ENCODE measurements at places on chromosomes 1 and 21. TPM values are rescaled to one million over a fixed set of nuclear protein-coding genes. Genes with fewer than 3 reads are reported as not detected.

The BNIPL gene
- 492 TPM for total RNA-seq

The TNNI3K gene
- 0.76 TPM for total RNA-seq

DNA sequence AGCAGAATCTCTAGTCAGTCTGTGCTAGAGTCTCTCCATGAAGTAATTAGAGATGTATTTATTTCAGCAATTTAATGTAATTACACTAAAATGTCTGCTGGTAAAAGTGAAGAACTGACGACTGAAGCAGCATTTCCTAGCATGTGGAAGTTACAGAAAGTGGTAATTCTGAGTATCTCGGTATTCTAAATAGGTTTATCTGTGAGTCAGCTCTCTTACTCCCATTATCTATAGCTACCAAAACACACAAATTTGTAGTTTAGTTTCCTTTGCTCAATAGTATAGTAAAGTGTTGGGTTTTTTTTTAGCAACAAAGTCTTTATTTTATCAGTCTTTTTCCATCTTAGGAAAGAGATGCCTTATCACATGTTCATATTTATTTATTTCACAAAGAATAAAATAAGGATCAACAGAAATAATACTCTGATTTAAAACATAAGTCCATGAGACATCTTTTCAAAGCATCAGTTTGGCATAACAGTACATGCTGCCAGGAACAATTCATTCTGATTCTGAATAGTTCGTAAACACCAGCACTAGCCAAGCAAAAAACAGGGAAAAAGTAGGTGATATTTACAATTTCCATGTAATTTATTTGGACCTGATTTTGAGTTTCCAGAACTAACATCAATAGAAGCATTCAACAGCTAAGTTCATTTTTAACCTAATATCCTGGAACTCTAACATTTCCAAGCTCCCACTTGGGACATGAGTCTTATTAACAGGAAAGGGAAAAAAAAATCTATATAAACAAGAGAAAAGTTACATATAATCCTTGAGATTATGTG lies 76.3 kb downstream of the KCNT2 start:
- H3K4me1 ChIP-seq: no peaks in the 10 kb centered on the region
- no peaks in the 10 kb centered on the region for H3K36me3 ChIP-seq
- DNase-seq: no peak
- no peaks in the 10 kb centered on the region for H3K27me3 ChIP-seq
- peak overlapping the region; percentile 51 for H3K27ac ChIP-seq

GRCh38 chr1:93811326-93812065 lies 67.5 kb downstream of the DNTTIP2 start:
- no peaks in the 10 kb centered on the region for H3K27me3 ChIP-seq
- H3K4me3 ChIP-seq: no peak overlapping the region
- H3K36me3 ChIP-seq: no peaks in the 10 kb centered on the region
- DNase-seq: no peak
- H3K4me1 ChIP-seq: peaks cover 16% of the 10 kb centered on the region

DNA sequence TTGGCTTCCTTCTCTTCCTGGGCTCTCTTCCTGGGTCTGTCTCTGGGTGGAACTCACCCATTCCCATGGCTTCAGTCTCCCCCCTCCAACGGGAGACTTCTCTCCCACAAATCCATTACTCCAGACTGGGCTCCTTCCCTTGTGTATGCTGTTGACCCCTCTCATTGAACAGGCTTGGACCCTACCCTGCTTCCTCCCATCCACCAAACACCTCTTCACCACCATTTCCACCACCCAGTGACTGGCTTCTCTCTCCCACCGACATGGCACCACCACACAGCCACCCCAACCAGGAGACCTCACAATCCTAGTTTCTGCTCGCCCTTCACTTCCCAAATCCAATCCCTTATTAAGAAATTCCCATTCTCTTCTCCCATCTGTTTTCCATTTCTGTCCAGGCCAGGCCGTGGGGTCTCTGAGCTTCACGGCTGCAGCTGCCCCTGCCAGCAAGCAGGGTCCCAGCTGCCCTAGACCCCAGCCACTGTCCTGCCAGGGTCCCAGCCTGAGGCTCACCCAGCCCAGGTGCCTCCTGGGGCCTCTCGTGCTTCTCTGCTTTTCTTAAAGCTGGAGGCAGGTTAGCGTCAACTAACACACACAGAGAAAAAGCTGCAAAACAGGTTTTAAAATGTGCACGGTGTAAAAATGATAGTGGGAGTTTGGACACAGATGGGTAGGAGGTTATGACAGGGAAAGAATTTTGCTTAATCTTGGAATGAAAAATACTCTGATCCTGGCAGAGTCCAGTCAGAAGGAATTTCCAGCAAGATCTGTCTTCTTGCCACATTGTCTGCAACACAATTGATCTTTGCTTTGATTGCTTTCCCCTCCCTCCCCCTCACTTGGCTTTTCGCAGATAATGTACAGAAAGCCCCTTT lies 383.8 kb upstream of the VAMP3 start:
- no peaks in the 10 kb centered on the region for H3K27me3 ChIP-seq
- no peak overlapping the region for H3K27ac ChIP-seq
- peak; percentile 26 for DNase-seq
- H3K4me1 ChIP-seq: peaks cover 17% of the 10 kb centered on the region
- H3K36me3 ChIP-seq: no peaks in the 10 kb centered on the region
